Spleen (tissue), 13 donors: ENCODE measurements at places on chromosomes 4 and X. TPM values are rescaled to one million over a fixed set of nuclear protein-coding genes. Genes with fewer than 3 reads are reported as not detected.

The BEND2 gene
- 0.10 TPM for polyA plus RNA-seq

The C4orf51 gene
- not detected for polyA plus RNA-seq

The TSPAN7 gene
- polyA plus RNA-seq = 11.9 TPM

The IRS4 gene
- polyA plus RNA-seq = not detected

The ZMYM3 gene
- polyA plus RNA-seq = 8.7 TPM

The RAB41 gene
- polyA plus RNA-seq = not detected

The CT55 gene
- not detected for polyA plus RNA-seq

The NUP62CL gene
- polyA plus RNA-seq = 0.39 TPM

DNA sequence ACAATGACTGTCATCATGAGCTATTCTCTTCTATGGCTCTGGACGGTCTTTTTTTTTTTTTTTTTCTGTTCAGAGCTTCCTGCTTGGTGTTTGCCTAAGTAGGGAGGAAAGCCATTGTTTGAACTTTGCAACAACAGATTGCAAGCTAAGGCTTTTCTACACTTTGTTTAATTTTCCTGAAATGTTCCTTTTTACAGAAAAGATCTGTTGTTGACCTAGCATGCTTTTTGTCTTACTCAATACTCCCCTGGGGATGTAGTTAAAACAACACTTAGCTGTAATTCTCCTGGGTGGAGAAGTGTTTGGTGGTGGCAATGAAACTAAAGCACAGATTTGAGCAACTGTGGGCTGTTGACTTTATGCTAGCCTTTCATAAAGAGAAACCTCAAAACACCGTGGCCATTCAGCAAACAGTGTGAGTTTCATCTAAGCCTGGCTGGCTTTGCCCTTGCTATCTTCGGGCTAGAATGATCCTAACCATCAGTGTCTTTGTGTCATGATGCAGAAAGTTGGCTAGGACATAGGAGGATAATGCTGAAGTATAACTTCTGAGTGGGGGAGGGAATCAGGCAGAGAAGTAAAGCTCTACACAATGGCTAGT lies 110.5 kb downstream of the ANXA3 start:
- DNase-seq = no peak
- H3K4me3 ChIP-seq = no peak overlapping the region
- H3K4me1 ChIP-seq = peaks cover 52% of the 10 kb centered on the region
- no peaks in the 10 kb centered on the region for H3K27me3 ChIP-seq
- H3K36me3 ChIP-seq = no peaks in the 10 kb centered on the region
- peak overlapping the region; percentile 67 for H3K27ac ChIP-seq

DNA sequence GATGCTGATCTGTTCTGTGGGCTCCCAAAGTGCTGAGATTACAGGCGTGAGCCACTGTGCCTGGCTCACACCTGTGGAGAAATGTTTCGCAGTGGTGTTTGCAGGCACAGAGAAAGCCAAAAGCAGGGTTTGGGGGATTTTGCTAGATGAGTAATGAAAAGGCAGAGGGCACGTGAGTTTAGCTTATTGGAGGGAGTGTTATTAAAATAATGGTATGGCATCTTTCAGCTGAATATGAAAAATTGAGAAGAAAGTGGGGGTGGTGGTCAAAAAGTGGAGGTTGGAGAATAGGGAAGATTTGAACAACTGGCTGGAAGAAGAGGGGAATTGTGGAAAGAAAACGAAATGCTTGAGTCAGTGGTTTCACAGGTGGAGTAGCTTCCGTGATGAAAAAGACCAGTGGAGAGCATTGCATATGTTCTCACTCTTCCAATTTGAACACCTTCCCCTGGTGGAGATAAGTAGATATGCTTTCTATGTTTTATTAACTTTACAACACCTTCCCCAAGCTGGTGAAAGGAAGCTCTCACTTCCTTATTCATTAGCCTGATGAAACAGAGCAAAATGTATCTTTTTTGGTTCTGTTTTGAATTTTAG lies 1.1 kb upstream of the CHST7 start:
- DNase-seq = no peak
- peak overlapping the region; percentile 61 for H3K27ac ChIP-seq
- H3K36me3 ChIP-seq = no peaks in the 10 kb centered on the region
- no peaks in the 10 kb centered on the region for H3K27me3 ChIP-seq
- peaks cover 24% of the 10 kb centered on the region for H3K4me1 ChIP-seq
- no peak overlapping the region for H3K4me3 ChIP-seq

DNA sequence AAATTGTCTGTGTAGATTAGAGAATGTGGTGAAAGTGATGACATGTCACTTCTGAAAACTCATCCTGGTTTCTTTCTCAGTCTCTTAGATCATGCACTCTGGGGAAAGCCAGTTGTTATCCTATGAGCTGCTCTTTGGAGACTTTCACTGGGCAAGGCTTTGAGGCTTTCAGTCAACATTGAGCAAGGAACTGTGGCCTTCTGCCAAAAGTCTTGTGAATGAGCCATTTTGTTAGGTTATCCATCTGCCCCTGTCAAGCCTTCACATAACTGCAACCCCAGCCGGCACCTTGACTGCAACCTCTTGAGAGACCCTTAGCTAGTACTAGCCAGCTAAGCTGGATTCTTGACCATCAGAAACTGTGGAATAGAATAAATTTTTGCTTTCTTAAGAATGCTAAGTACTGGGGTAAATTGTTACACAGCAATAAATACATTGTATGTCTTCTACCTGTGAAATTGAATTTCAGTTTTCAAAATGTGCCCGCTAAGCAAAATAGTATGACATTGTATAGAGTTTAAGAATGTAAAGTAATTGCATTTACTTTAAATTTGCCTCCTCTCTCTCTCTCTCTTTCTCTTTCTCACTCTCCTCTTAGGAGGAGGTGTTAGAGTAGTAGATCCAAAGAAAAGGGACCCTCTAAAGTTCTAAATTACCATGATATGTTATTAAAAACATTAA lies 1273.0 kb downstream of the RAPGEF2 start:
- H3K4me1 ChIP-seq = no peaks in the 10 kb centered on the region
- no peak overlapping the region for H3K4me3 ChIP-seq
- H3K27ac ChIP-seq = no peak overlapping the region
- no peaks in the 10 kb centered on the region for H3K27me3 ChIP-seq

DNA sequence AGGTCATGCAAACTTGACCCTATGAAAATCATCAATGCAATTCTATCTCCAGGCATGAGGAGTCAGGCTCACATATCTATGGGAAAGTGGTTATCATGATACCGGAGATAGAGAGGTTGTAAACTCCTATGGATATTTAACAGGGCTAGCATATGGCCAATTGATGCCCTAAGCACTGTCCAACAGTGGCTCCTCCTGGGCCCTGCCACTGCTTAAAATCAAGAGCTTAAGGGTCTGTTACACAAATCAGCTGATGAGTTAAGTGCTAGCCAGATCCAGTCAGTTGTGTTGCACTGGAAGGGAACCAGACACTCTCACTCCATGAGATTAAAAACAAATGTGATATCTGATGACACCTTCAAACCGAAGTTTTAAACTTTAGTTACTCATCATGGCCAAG lies 337.6 kb downstream of the STIM2 start:
- H3K4me3 ChIP-seq = no peak overlapping the region
- DNase-seq = no peak
- H3K36me3 ChIP-seq = no peaks in the 10 kb centered on the region

GRCh38 chr4:111268769-111269414 lies 646.0 kb upstream of the PITX2 start:
- H3K27me3 ChIP-seq = no peaks in the 10 kb centered on the region
- no peaks in the 10 kb centered on the region for H3K36me3 ChIP-seq
- H3K4me3 ChIP-seq = no peak overlapping the region
- no peaks in the 10 kb centered on the region for H3K4me1 ChIP-seq
- H3K27ac ChIP-seq = no peak overlapping the region

DNA sequence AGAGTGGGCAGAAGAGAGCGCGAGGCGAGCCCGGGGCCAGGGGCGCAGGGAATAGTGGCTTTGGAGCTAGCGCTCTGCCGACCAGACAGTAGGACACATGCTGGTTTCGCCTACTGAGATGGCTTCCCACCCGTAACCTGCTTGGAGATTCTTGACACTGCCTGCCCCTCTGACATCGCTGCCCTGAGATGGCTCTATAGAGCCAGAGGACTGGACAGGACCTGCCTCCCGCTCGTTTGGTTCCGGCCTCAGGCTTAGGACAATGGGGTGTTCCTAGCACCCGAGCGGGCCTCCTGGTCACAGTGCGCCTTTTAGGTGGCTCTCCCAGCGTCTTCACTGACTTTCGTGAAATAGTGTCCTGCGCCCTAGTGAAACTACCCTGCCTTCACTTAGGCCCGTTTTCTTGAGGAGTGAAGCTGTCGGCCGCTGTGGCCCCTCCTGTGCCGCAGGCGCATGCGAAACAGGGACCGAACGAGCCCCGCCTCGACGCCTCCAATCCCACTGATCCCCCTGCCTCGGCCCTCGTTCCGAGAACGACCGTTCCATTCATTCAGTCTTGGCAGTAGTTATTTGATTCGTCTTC lies 608 bp downstream of the TAF1 start:
- H3K36me3 ChIP-seq = no peaks in the 10 kb centered on the region
- peak overlapping the region; percentile 75 for H3K27ac ChIP-seq
- H3K27me3 ChIP-seq = no peaks in the 10 kb centered on the region

DNA sequence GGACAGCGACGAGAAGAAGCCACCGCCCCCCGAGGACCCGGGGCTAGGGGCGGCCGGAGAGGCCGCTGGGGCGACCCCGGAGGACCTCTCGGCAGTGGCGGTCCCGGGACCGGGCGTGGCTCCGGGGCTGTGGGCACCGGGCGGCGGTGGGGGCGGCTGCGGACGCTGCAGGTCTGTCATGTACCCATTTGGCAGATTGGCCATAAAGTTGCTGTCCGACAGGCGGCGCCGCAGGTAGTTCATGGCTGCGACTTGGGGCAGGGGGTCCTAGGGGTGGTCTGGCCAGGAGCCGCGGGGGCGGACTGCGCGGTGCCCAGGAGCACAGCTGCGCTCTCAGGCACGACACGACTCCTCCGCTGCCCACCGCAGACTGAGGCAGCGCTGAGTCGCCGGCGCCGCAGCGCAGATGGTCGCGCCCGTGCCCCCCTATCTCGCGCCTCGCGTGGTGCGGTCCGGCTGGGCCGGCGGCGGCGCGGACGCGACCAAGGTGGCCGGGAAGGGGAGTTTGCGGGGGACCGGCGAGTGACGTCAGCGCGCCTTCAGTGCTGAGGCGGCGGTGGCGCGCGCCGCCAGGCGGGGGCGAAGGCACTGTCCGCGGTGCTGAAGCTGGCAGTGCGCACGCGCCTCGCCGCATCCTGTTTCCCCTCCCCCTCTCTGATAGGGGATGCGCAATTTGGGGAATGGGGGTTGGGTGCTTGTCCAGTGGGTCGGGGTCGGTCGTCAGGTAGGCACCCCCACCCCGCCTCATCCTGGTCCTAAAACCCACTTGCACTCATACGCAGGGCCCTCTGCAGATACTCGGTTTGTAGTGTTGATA lies at the start of gene SYN1:
Gene SYN1 (minus strand): TSS at position 372 of the 817 bp plus-strand sequence. CDS start 129 bp downstream, at position 243.
- H3K4me1 ChIP-seq = no peaks in the 10 kb centered on the region
- DNase-seq = peak; percentile 93
- peak within 1 kb of the TSS; percentile 32 for H3K4me3 ChIP-seq
- no peaks in the 10 kb centered on the region for H3K36me3 ChIP-seq

GRCh38 chr4:134160211-134160610 lies 41.4 kb downstream of the PABPC4L start:
- H3K36me3 ChIP-seq = no peaks in the 10 kb centered on the region
- no peak overlapping the region for H3K27ac ChIP-seq
- DNase-seq = no peak

GRCh38 chr4:152950402-152951274 lies 14.5 kb downstream of the FHDC1 start:
- H3K4me1 ChIP-seq = no peaks in the 10 kb centered on the region
- no peak overlapping the region for H3K27ac ChIP-seq
- no peaks in the 10 kb centered on the region for H3K27me3 ChIP-seq
- no peaks in the 10 kb centered on the region for H3K36me3 ChIP-seq
- no peak overlapping the region for H3K4me3 ChIP-seq

- no peak overlapping the region for H3K4me3 ChIP-seq
- DNase-seq = no peak
- H3K27ac ChIP-seq = no peak overlapping the region
These were observed 49.4 kb upstream of the GUCY1A1 start for GRCh38 chr4:155617296-155617695.

DNA sequence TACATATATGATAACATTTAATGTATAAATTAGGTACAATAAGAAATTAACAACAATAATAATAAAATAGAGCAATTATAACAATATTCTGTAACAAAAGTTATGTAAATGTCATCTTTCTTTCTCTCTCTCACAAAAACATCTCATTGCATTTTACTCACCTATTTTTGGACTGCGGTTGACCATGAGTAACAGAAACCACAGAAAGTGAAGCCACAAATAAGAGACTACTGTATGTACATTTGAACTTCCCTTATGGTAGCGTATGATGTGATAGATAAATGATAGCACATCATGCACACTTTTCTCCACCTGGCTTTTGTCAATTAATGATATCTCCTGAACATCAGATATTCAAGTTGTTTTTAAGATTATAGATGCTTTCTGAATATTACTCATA lies 80.5 kb downstream of the HNRNPD start:
- H3K4me1 ChIP-seq = peaks cover 20% of the 10 kb centered on the region
- H3K27me3 ChIP-seq = no peaks in the 10 kb centered on the region
- no peaks in the 10 kb centered on the region for H3K36me3 ChIP-seq
- no peak overlapping the region for H3K27ac ChIP-seq
- DNase-seq = no peak
- no peak overlapping the region for H3K4me3 ChIP-seq

DNA sequence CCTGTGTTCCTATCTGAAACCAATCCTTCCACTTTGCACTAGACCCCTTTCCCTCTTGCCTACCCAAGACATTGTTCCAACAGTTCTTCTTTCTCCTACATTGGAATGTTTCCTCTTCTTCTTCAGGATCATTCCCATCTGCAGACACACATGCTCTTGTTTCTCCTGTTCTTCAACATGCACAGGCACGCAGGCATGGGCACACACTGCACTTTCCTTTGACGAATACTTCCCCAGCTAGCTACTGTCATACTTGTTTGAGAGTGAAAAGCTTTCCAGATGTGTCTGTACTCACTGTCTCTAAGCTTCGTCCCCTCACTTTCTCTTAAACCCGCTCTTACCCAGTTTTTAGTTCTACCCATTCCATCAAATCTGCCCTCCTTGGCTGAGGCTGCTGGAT lies 31.8 kb upstream of the ERVMER34-1 start:
- no peaks in the 10 kb centered on the region for H3K27me3 ChIP-seq
- H3K36me3 ChIP-seq = no peaks in the 10 kb centered on the region
- H3K27ac ChIP-seq = no peak overlapping the region
- no peak for DNase-seq

DNA sequence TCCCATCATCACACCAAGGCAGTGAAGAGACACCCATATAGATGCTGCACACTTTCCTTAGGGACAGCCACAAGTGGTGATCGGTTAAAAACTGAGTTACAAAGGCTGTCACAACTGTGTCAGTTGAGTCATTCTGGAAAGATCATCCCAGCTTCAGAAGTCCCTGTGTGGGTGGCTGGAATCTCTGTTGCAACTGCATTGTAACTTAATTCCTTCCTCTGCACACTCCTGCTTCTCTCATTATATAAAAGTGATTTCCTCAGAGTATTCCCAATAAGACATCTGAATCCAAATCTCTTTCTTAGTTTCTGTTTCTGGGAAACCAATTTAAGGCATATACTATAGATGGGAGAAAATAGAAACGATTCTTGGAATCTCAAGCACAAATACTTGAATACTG lies 88.1 kb downstream of the FSTL5 start:
- no peak overlapping the region for H3K4me3 ChIP-seq
- no peak for DNase-seq
- H3K27ac ChIP-seq = no peak overlapping the region
- no peaks in the 10 kb centered on the region for H3K36me3 ChIP-seq

- H3K27me3 ChIP-seq = no peaks in the 10 kb centered on the region
- H3K27ac ChIP-seq = peak overlapping the region; percentile 88
- peaks cover 19% of the 10 kb centered on the region for H3K4me1 ChIP-seq
- no peaks in the 10 kb centered on the region for H3K36me3 ChIP-seq
These were observed 11.2 kb upstream of the PLAC8 start for GRCh38 chr4:83125738-83126141.

GRCh38 chrX:12469296-12469695 lies 321.9 kb upstream of the PRPS2 start:
- H3K27me3 ChIP-seq = no peaks in the 10 kb centered on the region
- H3K36me3 ChIP-seq = no peaks in the 10 kb centered on the region
- no peak overlapping the region for H3K27ac ChIP-seq
- no peaks in the 10 kb centered on the region for H3K4me1 ChIP-seq
